GM06990 (cell line): ENCODE measurements at places on chromosomes 16 and 17.

- DNase-seq, result no peak
Measured at GRCh38 chr17:19660219-19660870, 11.8 kb downstream of the ALDH3A2 start.

DNA sequence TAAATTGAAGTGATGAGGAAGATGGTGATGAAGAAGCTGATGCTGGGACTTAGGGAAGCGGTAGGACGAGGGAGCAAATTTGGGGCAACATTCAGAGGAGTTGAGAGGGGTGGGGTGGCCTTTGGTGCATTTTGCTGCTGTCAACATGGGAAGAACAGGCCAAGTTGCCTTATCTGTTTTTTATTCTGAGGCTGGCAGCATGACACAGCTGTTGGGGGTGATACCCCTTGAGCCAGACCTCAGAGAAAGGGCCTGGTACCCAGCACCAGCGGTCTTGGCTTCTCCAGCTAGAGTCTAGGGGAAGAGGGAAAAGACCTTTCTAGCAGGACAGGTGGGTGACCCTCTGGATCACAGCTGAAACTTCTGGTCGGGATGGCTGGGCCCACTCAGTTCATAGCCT lies 4.6 kb downstream of the IGFBP4 start:
- DNase-seq, result no peak

GRCh38 chr16:2339521-2340484 lies 725 bp downstream of the ABCA3 start:
- peak; percentile 73 for DNase-seq

DNA sequence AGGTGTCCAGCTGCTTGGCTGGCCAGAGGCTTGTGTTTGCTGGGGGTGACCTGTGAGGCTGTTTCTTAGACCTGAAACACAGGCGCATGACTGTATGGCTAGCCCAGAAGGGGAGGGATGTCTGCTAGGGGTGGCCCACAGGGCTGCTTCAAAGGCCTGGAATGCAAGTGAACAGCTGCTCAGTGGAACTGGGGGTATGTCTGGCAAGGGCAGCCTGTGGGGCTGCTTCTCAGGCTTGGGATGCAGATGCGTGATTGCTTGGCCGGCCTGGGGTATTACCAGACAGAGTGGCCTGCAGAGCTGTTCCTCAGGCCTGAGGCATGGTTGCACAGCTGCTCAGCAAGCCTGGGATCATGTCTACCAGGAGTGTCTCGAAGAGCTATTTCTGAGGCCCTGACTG lies 20.5 kb downstream of the TANC2 start:
- DNase-seq, result no peak

DNA sequence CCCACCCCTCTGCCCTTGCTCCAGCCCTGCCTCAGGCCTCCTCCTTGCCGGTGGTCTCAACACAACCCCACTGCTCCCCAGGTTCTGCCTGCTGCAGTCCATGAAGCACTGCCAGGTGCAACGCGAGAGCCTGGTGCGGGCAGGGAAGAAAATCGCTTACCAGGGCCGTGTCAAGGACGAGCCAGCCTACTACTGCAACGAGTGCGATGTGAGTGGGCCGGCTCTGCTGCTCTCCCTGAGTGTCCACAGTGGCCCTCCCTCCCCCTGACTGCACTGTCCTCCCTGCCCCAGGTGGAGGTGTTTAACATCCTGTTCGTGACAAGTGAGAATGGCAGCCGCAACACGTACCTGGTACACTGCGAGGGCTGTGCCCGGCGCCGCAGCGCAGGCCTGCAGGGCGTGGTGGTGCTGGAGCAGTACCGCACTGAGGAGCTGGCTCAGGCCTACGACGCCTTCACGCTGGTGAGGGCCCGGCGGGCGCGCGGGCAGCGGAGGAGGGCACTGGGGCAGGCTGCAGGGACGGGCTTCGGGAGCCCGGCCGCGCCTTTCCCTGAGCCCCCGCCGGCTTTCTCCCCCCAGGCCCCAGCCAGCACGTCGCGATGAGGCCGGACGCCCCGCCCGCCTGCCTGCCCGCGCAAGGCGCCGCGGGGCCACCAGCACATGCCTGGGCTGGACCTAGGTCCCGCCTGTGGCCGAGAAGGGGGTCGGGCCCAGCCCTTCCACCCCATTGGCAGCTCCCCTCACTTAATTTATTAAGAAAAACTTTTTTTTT lies 1.8 kb upstream of the TMEM88 start:
- no peak for DNase-seq

DNA sequence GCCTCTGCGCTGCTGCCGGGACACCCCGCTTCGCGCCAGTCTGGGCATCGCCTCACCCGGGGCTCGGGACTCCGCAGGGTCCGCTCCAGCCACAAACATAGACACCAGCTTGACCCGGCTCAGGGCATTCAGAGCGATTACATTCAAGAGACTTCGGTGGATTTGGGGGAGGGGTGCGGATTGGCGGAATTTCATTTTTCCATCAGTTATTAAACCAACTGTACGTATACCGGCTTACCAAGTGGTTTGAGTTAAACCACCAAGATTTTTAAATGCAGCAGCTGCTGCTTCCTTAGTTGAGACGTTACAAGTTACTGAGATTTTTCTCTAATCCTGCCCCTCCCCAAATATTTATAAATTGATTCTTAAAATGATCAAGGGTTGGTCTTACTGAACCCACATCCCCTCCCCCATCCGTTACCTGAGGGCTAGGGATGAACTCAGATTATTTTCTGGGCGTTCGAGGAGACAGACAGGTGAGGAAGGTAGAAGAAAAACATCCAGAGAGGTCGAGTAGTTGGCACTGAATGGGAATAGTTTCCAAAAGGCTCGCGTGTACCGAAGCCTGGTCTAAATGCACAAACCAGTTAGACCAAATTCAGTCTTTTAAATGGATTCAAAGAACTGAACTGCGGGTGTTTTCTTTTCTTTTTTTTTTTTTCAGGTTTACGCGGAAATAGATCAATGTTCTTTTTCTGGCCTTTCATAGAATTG lies 1.5 kb downstream of the CRHR1 start:
- DNase-seq, result no peak
